Stimulated activated CD8-positive, alpha-beta memory T cell treated with anti-CD3 and anti-CD28 coated beads, Interleukin-4, amount 100 ng/mL, for 24 hours (primary cell): ENCODE measurements at places on chromosomes 4 and X.

GRCh38 chrX:12245650-12246645 lies 107.7 kb downstream of the FRMPD4 start:
- no peak for DNase-seq

GRCh38 chrX:318739-319578 lies at the start of gene GTPBP6:
GTPBP6 (minus strand) TSS chrX:318796; CDS start chrX:318787, 9 bp downstream.
- DNase-seq = peak; percentile 98

GRCh38 chrX:121832446-121832845 lies 785.0 kb downstream of the GLUD2 start:
- DNase-seq = no peak

DNA sequence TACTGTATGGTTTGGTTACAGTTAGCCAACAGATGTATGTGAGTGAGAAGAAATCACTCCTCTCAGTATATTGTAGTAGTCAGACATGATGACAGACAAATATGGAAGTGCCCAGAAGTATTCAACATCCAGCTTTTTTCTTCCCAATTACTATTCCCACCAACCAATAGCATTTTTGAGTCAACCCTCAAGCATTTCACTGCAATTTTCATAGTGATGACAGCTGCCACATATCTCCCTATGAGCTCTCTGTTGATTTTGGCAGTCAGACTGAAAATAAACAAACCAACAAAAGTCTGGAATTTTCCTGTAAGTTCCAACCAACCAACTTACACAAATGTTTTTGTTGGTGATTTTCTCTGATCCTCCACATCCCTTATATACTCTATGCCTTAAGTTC lies 8.2 kb upstream of the TRAM1L1 start:
- no peak for DNase-seq

GRCh38 chr4:77785669-77786068 lies 33.5 kb downstream of the CNOT6L start:
- no peak for DNase-seq

DNA sequence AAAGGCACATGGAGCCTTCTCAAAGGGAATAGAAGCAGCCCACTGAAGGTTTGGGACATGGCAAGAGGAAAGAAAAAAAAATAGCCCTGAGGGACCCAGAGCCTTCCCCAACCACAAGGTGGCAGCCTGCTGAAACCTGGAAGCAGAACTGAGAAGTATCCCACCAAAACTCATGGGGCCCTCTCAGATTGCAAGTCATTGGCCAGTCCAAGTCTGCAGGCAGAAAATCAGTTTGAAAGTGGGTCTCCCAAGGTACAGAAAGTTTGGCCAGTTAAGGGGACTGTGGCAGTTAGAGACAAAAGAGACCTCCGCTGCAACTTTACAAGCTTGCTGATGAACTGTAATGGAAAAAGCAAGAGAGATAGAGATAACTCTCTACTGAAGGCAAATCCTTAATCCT lies 155.8 kb downstream of the ANTXR2 start:
- peak; percentile 36 for DNase-seq

DNA sequence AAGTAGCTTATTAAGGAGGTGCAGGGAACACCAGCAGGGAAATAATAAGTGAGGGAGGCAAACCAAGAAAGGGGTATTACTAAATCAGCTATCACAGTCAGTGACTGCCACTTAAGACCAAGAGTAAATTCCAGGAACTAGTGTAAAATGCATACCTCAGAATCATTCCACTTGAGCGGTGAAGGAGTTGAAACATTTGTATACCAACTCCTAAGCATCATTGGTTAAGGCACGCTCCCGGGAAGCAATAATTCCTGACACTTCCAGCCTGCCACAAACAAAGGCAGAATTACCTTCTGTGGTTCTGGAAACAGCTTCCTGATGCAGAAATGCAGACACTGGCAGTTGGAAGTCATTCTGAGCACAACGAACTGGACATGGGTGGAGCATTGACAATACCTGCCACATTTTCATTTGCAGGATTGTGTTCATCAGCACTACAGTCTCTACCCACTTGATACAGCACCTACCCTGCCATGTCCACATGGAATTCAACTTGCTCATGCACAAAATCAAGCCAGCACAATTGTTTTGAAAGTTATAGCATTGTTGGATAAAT lies 82.1 kb downstream of the PPP1R2C start:
- DNase-seq = no peak

GRCh38 chr4:73387552-73387951 lies 16.5 kb upstream of the ALB start:
- DNase-seq = no peak

DNA sequence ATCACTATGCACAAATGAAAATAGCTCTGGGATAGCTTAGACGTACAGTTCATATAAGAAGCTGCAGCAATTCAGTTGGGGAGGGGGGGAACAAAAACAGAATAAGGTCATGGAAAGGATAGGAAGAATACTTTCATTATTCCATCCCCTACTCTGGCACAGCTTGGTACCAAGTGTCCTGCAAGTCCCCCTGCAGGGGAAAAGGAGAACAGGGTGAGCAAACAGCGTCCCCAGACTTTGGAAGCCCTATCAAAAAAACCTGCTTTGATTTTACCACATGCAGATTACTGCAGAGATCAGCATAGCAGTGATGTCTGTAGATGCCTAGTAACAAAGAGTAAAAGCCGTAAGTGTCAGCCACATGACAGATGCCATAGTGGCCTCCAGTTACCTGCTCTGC lies 209.4 kb upstream of the NEIL3 start:
- DNase-seq = no peak

GRCh38 chrX:69024931-69025330 lies 140.3 kb downstream of the PJA1 start:
- no peak for DNase-seq

DNA sequence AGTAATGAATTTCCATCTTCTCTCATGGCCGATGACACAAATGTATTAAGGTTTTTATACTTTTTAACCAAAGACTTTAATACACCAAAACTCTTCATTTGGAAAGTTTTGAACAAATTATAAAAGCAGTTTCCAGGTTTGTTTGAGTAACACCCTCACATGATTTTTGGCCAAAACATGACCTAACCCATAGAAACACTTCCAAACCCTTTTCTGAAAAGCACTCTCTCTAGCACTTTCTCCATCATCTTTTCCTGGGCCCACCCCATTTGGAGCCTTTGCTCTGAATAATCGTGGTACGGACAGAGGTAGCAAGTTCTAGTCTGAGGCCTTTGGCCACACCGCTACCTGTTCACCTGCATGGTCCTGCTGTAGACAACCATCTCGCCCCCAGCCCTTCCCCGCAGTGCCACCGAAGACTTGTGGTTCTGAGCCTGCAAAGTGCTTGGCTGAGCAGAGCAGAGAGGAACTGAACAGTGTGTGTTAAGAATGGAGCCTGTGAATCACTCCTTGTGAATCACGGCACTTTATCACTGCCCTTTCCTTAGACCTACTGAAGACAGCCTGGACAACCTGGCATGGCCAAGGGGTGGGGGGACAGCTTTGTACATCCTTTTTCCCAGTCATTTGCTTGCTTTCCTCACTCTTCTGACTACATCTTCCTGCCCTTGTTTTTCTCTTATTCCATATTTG lies 181.8 kb downstream of the PTTG2 start:
- no peak for DNase-seq

- DNase-seq = no peak
These were observed 875.5 kb upstream of the INTU start for GRCh38 chr4:126757219-126757618.

DNA sequence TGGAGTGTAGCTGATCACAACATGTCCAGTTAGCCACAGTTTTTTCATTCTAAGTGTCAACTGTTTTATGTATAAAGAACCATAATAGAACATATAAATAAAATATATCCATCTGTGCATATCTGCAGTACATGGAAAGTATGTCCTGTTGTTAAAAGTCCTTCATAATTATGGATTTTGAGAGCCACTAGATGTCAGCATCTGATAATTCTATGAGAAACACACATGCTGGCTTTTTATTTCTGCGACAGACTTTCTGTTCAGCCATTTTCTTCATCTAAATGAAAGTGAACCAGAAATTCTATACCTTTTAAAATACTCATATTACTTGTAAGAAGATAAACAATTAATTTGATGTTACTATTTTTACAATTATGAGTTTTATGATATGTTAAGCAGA lies 251.5 kb downstream of the GPM6A start:
- DNase-seq = no peak

GRCh38 chr4:118076958-118077766 lies 42.9 kb downstream of the NDST3 start:
- no peak for DNase-seq

DNA sequence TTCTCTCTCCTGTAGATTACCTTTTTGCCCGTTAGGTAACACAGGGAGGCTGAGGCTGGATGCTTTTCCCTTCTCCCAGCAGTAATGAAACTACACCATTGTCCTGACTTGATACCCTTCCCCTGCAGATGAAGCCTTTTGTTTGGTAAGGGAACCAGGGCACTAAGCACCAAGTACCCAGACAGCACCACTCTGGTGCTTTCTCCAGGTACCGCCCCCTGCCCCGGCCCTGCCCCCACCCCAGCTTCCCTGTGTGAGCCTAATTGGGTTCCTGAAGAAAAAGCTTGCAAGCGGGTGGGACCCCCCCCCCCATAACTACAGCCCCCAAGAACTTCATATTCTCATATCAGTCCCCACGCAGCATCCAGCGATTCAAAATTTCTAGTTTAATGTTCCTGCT lies 79.8 kb downstream of the JADE3 start:
- DNase-seq = no peak

- DNase-seq = no peak
These were observed 53.2 kb downstream of the MOSPD2 start for GRCh38 chrX:14926471-14926870.

- no peak for DNase-seq
These were observed 599 bp upstream of the IL2RG start for GRCh38 chrX:71111921-71112431.

DNA sequence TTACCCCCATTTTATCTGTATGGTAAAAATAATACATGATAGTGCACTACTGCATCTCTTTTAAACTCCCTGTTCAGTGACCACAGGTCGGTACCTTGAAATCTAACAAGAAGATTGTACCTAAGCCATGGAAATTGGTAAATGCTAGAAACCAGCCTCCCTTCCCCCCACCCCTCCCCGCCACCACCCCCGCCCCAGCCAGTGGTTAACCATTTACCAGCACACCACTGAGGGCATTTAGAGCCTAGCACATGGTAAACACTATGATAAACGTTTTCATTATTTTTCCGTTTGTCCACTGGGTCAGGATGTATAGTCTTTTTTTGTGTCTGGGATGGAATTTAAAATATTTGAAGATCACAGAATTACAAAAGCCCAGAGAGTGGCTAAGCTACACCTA lies 703 bp upstream of the FTSJ1 start:
- no peak for DNase-seq

DNA sequence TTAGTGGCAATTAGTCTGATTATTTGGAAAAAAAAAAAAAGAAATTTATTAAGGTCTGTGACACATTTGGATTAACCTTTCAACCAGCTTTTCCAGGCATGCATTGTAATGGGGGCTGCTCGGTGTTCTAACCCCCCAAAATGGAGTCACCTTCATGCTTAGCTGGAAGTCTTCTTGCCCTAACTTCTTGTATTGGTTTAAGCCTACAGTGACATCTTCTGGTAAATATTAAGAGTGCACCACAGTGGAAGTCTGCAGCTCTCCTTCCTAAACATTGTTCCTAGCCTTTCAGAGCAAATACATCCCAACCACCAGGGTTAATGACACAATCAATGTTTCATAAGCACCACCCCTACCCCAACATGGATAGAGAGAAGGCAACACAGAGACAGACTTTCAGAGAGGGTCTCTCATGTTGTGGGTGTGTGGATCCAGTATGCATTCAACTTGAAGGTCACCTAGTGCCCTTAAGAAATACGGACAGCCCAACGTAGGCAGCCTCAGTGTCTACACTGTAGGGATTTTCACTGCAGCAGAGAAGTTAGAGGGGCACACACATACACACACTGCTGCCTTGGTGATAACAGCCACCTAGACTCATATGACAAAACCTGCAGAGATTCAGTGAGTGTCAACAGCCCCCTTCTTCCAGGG lies 142.9 kb upstream of the MBNL3 start:
- no peak for DNase-seq

GRCh38 chr4:6576512-6576911 lies 1.5 kb downstream of the MAN2B2 start:
- DNase-seq = no peak

- no peak for DNase-seq
These were observed 42.5 kb upstream of the MXD4 start for GRCh38 chr4:2304321-2304876.

- peak; percentile 31 for DNase-seq
These were observed 82.6 kb downstream of the HADH start for GRCh38 chr4:108072300-108072699.

GRCh38 chrX:151287954-151288353 lies 109.1 kb upstream of the VMA21 start:
- DNase-seq = no peak

GRCh38 chr4:109599046-109599652 lies 39.1 kb downstream of the MCUB start:
- no peak for DNase-seq

DNA sequence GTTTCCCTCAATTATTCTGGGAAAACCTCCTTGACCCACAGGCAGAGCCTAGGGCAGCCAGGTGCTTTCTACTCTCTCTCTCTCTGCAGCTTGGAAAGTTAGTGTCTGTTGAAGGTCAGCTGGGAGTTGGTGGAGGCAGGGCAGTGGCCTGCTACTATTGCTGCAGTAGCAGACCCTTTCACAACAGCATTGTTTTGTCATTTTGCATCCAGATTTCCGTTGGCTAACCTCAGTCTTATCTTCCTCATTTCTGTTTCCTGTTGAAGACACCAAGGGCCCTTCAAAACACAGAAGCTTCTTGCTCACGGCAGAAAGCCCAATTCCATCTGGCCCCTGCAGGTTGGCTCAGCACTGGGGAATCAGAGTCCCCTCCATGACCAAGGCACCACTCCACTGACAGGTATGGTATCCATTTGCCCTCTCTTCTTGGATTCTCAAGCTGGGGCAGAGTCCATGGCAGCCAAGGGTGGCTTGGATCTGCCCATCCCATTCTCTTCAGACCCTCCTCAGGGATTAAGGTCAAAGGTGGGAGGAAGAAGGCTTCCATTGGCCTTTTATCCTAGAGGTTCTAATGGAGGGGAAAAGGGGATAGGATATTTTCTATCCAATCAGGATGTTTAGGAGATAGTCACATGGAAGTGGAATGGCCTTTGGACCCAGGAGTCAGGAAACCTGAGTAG lies 24.6 kb downstream of the VSIG4 start:
- DNase-seq = no peak

GRCh38 chr4:130054908-130055307 lies 959.0 kb downstream of the C4orf33 start:
- no peak for DNase-seq

- DNase-seq = no peak
These were observed 30.1 kb downstream of the PDE5A start for GRCh38 chr4:119598521-119598920.

DNA sequence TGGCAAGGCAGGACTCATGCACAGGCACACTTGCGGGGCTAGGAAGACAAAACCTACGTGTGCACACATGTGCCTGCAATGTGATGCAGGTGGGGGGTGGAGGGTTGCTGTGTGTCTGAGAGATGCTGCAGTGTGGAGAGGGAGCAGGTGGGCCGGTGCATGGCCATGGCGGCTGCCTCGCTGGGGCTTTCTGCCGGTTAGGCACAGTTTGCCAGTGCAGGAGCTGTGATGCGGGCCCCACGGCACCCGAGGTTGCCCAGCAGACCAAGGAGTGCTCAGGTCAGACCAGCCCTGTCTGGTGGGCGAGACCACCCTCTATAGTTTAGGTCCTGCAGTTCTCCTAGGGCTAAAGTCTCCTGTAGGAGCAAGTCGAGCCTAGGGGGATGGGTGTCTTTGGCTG lies 4.4 kb upstream of the AFM start:
- no peak for DNase-seq
